ENCODE measurements at places on chromosomes 5 and 9.

GRCh38 chr9:35736201-35736633, 3.8 kb downstream of the CREB3 start:
- peak; percentile 72 for DNase-seq

DNA sequence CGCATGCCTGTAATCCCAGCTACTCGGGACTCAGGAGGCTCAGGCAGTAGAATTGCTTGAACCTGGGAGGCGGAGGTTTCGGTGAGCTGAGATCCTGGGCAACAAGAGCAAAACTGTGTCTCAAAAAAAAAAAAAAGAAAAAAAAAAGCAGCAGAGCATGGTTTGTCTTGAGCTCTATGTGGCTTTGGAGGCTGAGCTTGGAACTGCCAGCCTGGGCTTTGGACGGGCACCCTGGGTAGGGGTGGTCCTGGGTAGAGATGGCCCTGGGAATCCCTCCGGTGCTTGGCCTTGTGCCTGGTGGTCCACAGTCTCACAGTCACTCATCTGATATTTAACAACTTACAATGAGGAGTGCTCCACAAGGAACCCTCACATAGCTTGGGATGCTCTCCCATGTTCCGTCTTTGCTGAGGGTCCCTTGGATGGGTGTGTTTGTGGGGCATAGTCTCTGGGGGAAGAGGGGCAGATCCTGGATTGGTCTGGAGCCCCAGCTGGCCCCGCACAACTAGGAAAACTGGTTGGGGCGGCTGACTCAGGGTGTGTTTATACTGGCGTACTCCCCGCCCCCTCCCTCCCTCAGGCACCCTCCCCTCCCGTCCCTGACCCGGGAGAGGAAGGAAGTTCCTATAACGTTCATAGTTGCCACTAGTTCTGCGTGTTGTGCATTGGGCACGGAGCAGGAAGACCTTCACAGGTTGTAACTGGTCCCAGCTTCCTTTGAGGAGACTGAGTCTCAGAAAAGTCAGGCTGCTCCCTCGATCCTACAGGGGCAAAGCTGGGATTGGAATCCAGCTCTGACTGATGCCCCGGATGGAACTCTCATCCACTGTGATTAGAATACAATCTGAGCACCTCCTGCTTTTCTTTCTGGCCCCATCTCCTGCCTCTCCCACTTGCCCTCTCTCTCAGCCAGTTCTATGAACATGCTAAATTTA, 11.2 kb downstream of the IER5L start:
- DNase-seq, result peak; percentile 54

- DNase-seq, result no peak
These were observed 679 bp downstream of the DOLK start for GRCh38 chr9:128946571-128947276.

- no peak for DNase-seq
These were observed 379.5 kb downstream of the CDH18 start for GRCh38 chr5:19608444-19609002.

GRCh38 chr5:127666043-127666716, 17.3 kb downstream of the CTXN3 start:
- no peak for DNase-seq

DNA sequence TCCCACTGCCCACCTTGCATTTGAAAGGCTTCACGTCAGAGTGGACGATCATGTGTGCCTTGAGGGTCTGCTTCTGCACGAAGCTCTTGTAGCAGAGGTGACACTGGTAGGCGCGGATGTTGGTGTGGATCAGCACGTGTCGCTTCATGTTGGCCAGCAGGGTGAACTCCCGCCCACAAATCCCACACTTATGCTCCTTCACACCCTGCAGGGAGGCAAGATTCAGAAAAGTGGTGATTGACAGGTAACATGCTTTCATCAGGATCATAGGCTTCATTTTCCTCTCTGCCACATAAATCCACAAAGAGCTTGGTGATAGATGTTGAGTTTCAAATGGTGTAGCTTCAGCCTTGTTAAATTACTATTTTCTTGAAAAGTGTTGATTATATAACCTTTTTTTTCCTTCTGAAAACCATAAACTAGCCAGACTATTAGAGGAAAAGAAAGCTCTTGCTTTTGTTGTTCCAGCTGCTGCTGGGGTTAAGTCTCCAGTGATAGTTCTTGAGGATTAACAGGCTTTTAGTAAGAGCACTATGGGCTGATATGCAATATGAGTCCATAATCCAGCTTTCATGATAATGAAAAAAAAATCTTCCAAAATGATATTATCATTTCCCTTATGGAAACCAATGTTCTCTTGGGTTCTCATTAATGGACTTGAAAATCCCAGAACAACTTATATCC, 50.7 kb downstream of the ZNF366 start:
- no peak for DNase-seq

- no peak for DNase-seq
These were observed 29.5 kb upstream of the LRRC14B start for GRCh38 chr5:161803-162110.

GRCh38 chr9:111456529-111456928, 27.7 kb downstream of the ECPAS start:
- DNase-seq, result no peak

- no peak for DNase-seq
These were observed 1.4 kb downstream of the CHSY3 start for GRCh38 chr5:129905473-129906176.

GRCh38 chr9:92746567-92747458, 17.8 kb downstream of the BICD2 start:
- no peak for DNase-seq

DNA sequence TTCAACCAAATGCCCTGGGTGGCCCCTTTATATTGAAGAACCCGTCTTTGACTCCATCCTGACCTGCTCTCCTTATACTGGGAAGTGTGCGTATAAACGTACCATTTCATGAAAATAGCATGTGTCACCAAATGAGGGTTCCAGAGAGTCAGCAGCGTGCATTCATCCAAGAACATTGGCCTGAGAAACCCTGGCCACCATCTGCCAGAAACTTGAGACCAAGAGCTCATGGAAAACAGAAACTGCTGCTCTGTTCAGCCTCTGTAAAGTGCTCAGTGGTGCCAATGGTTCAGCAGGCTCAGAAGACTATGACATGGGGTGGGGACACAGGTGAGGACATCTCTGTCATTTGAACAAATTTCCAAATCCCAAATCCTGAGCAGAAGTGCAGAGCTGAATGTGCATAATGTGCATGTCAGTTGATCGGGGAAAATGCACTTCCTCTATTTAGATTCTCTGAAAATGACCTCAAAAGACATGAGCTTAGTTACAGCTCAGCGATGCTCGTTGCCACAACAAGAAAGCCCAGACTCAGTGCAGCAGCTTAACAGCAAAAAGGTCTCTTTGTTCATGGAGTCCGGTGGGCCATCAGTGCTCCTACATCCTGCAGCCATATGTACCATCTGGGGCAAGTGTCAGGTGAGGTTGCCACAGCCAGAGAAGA, 176.1 kb downstream of the ATPSCKMT start:
- no peak for DNase-seq

GRCh38 chr5:167228134-167228533, 1063.3 kb upstream of the WWC1 start:
- no peak for DNase-seq

DNA sequence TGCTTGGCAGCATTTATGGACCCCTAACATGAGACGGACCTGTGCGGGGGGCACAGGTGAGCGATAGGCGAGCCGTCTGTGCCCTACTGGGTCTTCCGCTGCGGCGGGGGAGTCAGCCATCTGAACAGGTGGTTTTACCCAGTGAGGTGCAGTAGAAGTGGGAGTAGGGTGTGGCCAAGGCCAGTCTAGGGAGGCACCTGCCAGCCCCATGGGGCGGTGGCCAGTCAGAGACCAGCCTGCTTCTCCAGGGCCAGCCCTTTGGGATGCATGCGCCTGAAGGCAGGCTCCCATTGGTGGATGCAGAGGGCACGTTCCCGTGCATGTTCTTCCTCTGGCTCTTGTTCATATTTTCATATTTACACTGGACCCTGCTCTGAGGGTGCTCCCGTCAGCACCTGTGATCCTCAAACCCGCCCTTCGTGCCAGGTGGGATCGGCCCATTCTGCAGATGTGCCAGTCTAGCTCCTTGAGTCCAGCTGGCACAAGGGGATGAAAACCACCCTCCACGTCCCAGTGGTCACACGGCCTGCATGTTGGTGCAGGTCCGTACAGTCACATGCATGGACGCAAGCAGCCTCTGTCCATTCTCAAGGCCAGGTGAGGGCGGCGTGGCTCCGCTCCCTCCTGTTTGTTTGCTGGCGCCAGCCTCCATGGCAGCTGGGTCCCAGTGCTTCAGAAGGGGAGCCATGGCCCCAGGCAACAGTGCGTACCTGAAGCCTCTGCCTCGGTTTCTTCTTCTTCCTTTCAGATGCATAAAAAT, 9.0 kb downstream of the COL5A1 start:
- no peak for DNase-seq

DNA sequence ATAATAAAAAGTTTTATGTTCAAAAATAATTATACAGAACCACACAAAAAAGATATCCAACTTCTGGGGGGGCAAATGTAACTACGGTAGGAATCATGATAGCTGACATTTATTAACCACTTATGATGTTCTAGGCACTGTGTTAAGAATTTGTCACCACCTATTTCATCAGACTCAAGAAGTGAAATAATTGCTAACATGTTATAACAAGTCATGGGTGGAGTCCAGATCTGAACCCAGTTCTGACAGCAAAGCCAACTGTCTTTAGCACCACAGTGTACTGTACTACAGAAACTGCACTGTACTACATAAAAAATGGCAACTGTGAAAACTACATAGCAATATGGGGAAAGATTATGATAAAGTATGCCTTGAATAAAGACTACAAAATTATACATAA, 3.0 kb upstream of the SAP30L start:
- no peak for DNase-seq

GRCh38 chr5:136710834-136711233, 345.5 kb upstream of the TRPC7 start:
- no peak for DNase-seq

DNA sequence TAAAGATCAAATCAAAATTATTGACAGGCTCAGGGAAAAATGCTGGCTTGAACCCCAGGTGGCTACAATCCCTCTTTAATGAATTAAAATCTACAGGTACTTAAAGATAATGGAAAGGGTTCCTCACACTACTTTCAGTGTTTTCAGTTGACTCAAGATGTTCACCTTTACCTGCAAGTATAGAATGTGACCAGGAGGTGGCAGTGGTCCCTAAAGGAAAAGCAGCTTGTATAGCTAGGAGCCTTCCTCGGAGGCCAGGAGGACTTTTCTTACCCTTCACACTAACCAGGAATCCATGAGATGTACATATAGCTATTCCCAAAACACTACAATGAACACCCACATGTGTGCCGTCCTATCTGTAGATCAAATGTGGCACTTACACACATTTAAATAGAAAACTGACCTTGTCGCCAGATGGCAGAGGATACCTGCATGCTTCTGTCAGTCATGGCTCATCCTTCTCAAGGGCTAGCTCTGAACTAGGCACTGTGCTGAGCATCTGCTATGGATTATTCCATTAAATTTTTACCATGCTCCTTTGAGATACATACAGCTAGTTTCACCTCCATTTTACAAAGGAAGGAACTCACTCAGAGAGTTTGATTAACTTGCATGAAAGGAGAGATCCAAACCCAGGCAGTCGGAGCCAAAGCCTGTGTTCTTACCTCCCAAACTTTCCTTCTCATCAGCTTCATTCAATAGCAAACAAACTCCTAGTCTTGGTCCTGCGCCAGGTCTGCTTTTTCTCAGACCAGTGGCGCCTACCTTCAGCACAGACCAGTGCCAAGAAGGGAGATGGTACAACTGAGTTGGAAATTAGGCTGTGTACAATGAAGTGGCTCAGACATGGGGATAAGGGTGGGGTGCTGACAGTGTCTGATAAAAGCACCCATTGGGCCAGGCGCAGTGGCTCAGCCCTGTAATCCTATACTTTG, 24.5 kb downstream of the C9orf152 start:
- peak; percentile 84 for DNase-seq

DNA sequence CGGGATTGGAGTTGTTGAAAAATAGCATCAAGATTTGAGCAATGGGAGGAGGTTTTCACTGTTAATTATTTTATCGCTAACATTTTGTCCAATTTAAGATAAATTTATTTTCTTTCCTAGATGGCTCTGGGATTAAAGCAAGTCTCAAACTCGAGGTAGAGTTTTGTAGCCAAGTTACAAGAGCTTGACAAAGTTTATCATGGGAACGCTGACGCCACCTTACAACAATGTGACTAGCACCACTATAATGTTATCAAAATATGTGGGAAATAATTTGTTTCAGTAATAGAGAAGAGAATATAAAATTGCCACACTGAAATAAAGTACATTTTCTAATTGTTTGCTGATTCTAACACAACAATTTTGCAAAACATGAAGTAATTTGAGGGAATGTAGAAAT, 19.8 kb upstream of the TARS1 start:
- DNase-seq, result no peak
